GM23248 (cell line): ENCODE measurements at places on chromosomes 5 and 9. TPM values are rescaled to one million over a fixed set of nuclear protein-coding genes. Genes with fewer than 3 reads are reported as not detected.

Gene LCNL1
- total RNA-seq = not detected in 2 replicates

GRCh38 chr9:119029886-119030285 lies 339.3 kb downstream of the BRINP1 start:
- no peak for DNase-seq

- DNase-seq = no peak
These were observed 416.5 kb upstream of the POU5F2 start for GRCh38 chr5:94157704-94158539.

- DNase-seq = no peak
These were observed 10.9 kb upstream of the FCN2 start for GRCh38 chr9:134869554-134870300.

Gene PTPRD
- total RNA-seq = not detected in 2 replicates

Gene PLCXD3
- total RNA-seq = 0.13 and 0.22 TPM in 2 replicates

Gene LPAR1
- 90.3 and 90.8 TPM in 2 replicates for total RNA-seq

GRCh38 chr5:54870271-54870670 lies 115.1 kb downstream of the ESM1 start:
- DNase-seq = no peak

Gene EQTN
- not detected in 2 replicates for total RNA-seq

GRCh38 chr9:128470560-128470959 lies 14.8 kb downstream of the ODF2 start:
- DNase-seq = peak; percentile 62

DNA sequence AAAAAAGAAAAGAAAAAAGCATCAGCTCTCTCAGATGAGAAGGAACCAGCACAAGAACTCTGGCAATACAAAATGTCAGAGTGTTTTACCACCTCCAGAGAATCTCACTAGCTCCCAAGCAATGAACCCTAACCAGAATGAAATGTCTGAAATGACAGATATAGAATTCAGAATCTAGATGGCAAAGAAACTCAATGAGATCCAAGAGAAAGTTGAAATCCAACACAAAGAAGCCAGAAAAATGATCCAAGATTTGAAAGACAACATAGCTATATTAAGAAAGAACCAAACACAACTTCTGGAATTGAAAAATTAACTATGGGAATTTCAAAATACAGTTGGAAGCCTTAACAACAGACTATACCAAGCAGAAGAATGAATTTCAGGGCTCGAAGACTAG lies 396.3 kb downstream of the PDE4D start:
- DNase-seq = no peak

DNA sequence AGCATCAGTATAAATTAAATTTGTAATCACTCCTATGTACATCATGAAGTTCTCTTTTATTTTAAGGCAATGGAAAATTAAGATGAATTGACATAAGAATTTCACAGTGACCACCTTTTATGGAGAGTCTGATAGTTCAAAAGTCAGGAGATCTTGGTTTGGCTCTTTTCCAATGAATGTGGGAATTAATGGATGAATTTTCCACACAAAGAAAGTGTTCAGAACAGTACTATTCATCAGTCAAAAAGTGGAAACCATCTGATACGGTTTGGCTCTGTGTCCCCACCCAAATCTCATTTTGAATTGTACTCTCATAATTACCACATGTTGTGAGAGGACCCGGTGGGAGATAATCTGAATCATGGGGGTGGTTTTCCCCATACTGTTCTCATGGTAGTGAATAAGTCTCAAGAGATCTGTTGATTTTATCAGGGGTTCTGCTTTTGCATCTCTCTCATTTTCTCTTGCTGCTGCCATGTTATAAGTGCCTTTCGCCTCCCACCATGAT lies 24.5 kb downstream of the CCDC125 start:
- DNase-seq = no peak

Gene DMRT3
- not detected in 2 replicates for total RNA-seq

DNA sequence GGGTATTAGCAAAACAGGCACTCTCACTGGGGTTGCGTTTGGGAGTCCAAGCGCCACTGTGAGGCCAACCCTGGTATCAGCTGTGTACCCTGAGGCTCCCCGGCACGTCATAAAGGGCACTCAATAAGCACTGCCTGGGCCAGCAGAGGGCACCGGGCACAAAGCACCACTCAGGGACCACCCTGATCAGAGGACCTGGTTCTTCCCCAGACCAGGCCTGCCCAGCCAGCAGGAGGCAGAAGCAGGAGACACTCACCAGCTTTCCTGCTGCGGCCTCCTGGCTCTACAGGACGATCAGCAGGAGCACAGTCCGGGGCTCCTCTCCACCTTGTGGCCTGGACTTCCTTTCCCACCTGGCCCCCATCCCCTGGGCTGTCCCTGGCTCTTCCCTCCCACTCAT lies 12.6 kb downstream of the MGAT1 start:
- no peak for DNase-seq

Gene FOXD4
- total RNA-seq = 0.63 TPM in 1 of 2 replicates, not detected in the other

GRCh38 chr5:156043351-156043750 lies 283.6 kb upstream of the SGCD start:
- DNase-seq = no peak

Gene SNCAIP
- 2.4 and 4.0 TPM in 2 replicates for total RNA-seq

Gene SEMA6A
- under 0.01 TPM in 1 of 2 replicates, not detected in the other for total RNA-seq

DNA sequence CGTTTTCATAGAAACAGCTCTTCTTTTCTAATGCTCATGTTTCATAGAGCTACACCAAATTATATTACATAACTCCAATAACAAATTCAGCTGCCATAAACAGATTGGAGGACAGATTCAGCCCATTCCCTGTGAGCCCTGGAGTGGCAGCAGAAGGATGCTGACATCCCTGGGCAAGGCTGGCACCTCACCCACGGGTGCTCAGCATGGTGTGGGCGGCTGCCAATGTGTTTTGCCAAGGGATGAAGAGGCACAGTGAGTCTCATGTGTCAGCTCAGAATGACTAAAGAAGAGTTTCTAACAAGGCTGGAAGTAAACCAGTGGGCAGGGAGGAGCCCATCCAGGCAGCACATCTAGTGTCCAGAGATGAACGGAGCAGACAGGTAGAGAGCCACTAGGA lies 127.1 kb upstream of the ICE1 start:
- DNase-seq = no peak

DNA sequence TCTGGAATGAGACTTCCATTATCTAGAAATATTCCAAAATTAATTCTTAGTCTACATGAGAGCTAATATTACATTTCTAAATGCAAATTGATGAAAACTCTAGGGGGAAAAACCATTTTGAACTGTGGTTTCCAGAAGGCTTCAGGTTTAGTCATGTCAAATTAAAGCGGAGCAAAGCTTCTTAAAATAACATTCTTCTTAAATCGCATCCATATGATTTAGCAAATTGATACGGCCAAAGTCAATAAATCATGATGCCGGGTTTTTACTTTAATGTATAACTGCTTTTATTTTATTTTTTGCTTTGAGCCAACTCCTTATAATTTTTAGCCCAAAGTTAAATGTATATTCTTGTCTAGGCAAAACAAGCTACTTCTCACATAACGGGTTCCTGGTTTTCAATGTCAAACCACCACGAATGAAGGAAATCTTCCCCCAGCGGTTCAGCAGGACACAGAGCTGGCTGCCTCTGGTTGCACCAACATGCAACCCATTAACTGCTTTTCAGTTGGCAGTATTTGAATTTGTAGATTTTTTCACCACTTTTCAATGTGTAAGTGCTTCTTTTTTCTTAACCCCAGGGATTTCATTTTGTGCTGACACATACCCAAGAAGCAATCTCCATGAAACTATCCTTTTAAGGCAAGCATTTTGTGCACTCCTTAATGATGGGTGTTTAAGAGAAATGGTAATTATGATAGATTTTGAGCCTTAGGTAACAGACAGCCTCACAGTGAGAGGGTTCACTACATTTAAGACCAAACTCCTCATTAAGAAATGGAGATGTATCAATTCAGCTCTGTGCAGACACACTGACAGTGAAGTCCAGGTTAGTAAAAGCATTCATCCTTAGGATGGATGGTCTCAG lies 35.5 kb downstream of the EFNA5 start:
- DNase-seq = no peak

Gene UBE2QL1
- not detected in 2 replicates for total RNA-seq

Gene VCAN
- total RNA-seq = 241 and 327 TPM in 2 replicates

Gene OTP
- total RNA-seq = not detected in 2 replicates

GRCh38 chr9:132982458-132982857 lies 4.0 kb downstream of the GFI1B start:
- no peak for DNase-seq
